ENCODE measurements at places on chromosomes 6 and 20.

DNA sequence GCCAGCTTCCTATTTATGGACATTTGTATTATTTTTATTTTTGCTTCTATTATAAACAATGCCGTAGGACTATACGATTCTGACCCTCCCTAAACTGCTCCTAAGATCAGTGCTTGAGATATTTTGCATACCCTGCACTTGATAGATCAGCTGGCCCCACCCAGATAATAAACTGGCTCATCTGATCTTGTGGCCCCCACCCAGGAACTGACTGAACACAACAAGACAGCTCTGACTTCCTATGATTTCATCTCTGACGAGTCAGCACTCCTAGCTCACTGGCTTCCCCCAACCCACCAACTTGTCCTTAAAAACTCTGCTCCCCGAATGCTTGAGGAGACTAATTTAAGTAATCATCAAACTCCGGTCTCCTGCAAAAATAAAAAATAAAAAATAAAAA lies 34.9 kb upstream of the TFAP2A start:
- DNase-seq = no peak

DNA sequence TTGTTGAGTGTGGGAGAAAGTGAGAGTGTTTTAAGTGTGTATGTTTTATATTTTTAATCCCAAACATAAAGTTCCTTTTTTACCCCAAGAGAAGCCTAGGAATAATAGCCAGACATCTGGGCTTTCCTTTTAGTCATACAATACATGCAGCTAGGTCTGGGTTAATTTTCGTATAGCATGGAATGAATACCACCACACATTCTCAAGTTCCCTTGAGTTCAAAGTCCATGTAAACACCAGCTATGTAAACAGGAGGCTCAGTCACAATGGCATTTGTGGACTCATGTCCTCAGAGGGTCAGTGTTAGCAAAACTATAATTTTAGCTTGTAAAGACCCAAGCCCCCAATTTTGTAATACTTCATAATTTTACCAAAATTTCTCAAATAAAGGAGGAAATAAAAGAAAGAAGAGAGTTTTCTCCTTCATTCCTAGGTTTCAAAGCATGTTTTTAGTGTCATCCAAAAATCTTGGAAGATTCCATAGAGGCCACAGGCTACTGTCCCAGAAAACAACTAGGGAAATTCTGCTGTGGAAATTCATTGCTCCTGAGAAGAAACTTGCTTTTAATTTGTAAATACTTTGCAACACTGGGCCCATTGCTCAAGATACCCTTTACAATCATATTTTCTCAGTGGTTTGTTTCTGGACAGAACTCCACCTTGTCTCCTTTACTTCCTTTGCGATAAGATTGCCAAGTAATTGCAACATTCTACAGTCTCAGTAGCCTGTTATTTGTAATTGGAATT lies 671.2 kb downstream of the COL12A1 start:
- DNase-seq = no peak

- DNase-seq = no peak
Observed at GRCh38 chr6:166623318-166623717, 3.7 kb downstream of the RPS6KA2 start.

- no peak for DNase-seq
Observed at GRCh38 chr20:35146299-35146919, 727 bp downstream of the EDEM2 start.

- DNase-seq = no peak
Observed at GRCh38 chr6:29946223-29947076, 4.1 kb downstream of the HLA-A start.

DNA sequence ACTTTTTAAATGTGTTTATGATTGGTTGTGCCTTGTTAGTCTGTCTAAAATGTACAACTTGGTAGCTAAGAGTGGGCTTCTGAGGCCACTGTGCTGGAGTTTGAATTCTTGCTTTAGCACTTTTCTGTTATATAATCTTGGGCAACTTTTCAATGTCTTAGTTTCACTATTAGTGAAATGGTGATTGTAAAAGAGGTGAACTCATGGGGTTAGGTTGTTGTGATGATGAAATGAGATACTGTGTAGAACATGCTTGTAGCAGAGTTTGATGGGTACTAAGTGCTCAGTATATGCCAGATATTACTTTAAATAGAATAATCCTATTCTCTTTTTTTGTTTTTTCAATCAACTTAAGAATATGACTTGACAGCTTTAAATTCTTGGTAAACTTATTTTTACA lies 624.7 kb downstream of the CD109 start:
- no peak for DNase-seq

DNA sequence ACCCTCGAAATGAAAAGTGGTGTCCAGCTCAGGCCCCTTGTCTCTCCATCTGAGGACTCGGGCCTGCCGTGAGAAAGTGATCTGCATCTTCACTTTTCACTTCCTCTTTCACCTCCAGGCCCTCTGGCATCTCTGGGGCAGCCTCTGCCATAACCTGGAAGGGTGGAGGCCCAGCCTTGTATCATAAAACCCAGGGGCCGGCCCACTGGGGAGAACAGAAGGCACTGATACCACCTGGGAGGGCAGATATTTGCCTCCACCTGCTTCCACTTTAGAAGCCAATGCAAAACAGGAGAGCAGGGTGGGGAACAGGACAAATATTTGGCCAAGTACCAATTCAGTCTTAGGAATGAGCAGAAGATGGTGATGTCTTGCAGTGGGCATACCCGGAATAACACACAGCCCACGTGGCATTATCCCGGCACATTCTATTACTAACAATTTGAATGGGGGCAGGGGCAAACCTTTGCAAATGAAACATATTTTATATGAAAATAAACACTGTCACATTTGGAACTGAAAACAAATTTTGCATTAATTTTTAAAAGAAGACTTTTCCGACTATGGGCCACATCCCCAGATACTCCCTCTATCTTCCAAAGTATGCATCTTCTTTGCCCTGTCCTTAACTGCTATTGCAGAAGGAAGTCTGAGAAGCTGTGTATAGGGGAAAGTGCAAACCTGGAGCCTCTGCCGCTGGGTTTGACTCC lies 69.2 kb upstream of the TBC1D7 start:
- DNase-seq = no peak

GRCh38 chr6:157951828-157952227 lies 29.8 kb upstream of the SYNJ2 start:
- no peak for DNase-seq

DNA sequence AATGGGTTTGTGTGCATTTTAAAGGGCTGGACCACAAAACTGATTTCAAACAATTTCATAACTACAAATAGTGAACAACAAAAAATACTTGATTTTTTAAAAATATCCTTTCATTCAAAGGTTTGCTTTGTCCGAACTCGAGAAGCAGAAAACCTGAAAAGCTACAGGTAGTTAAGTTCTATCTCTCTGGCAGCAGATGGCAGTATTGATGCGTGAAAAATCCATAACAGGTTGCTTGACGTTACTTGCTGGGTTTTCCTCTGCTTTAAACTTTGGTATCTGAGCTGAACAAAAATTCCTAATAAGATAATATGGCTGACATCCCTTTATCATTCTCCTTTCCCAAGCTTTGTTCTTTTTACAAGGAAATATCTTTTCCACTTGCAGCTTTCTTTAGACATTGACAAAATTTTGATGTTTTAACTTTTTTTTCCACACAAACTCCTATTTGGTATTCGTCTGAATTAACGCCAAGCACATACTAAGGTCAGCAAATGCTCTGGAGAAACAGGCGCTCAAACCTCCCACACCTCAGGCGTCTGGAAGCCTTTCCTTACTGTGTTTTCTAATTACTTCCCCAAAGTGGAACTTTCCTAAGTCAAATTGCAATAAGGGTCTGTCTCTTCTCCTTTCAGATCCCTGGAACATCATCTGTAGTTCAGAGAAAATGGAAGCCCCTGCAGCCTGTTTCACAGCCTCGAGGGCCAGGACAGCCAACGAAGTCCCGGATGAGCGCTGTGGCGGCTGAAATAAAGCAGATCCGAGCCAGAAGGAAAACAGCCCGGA lies 50.3 kb upstream of the GFRAL start:
- no peak for DNase-seq

- DNase-seq = no peak
Observed at GRCh38 chr6:83852528-83853177, 507 bp upstream of the RIPPLY2 start.

DNA sequence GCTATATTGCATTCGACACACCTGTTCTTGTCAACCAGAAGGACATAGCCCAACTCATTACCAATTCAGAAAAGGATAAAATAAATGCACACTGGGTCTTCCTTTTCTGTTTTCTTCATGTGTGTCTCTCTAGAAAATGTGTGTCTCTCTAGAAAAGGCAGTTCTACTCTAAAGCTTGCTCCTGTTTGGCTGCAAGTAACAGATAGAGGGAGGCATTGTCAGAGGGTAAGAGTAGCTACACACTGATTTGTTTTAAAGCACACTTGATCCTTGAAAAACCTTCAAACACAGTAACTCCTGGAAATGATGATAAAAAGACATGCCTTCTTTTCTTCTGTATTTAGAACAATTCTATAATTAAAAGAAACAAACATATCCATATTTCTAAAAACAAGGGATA lies 21.3 kb downstream of the GRM1 start:
- DNase-seq = no peak

- DNase-seq = no peak
Observed at GRCh38 chr20:57922706-57923105, 212.9 kb upstream of the PMEPA1 start.

- DNase-seq = no peak
Observed at GRCh38 chr6:21489826-21490225, 103.7 kb upstream of the SOX4 start.

- DNase-seq = no peak
Observed at GRCh38 chr6:108419934-108420609, 125.2 kb downstream of the AFG1L start.

DNA sequence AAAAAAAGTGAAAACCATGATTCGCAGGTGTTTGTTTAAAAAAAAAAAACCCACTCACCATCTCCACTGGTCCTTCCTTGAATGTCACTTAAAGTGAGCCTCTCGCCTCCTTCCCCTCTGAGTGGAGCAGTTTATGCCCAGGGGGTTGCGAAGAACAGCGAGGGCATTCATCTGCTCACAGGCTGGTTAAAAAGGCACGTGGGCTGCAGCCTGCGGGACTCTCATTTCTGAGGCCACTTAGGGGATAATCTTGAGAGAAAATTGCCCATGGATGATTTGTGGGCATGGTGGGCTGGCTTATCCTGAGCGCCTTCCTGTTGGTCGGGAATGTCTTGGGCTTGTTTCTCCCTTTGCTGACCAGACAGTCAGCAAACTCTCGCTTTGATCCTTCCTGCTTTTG lies 18.9 kb downstream of the BCAS4 start:
- no peak for DNase-seq

DNA sequence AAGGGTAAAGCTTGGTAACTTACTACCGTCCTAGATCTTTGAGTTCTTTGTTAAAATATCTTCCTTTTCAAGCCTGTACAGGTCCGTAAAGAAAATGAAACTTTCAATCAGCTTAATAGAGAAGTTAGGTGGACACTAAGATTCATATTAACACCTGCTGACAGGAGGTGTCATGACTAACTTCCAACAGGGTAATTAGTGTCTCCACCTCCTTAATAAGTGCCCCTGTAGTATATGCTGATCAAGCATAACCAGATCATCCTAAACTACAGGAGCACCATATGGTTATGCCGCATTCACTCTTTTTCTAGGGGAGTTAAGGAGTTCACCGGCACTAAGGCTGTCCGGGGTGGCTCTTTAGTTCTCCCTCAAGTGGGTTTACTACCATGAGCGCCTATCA lies 23.9 kb upstream of the RALGAPA2 start:
- no peak for DNase-seq

DNA sequence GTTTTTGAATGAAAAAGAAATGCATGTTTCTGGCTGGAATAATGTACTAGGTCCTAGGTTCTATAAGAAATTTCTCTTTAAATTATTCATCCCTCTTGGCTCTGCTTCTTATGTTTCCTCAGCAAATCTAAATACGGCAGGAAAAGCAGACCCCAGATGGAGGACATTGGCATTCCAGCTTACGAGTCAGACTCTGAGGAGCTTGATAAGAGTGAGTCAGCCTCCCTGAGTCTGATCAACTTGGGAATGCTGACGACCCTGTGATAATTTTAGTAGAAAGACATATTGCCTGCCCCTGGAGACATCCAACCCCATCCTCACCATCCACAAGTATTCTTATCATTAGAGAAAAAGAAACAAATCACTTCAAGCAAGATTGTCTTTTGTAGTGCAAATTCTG lies 509.7 kb upstream of the MARCKS start:
- no peak for DNase-seq

DNA sequence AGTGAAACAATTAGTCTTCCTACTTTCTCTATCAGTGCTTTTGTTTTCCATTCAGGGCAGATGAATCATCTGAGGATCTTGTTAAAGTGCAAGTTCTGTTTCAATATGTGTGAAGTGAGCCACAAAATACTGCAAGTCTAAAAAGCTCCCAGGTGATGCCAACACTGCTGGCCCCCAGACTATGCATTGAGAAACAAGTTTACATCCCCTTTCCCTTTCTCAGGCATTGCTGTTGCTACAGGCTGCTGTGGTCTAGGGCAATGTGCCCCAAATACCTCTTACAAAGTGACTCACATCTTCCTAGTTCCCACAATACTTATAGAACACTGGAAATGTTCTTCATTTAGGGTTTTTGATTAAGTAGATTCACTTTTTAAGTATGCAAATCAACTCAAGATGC lies 31.8 kb downstream of the ABRACL start:
- no peak for DNase-seq

DNA sequence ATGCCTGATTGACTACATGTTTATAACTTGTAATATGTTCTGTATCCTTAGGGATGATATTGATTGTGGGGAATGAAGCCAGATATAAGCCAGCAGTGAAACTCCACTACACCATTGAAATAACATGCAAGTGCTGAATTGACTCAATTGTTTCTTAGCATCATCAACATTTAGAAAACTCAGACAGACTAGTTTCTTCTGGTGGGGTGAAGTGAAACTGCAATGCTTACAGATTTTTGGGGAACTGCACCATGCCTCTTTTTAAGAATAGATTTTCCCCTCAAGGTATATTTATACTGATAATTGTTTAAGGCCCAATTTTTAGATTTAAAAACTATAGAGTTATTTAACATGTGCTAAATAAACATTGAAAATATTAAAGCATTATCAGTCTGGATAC lies 1044.6 kb upstream of the EYS start:
- DNase-seq = no peak

- DNase-seq = no peak
Observed at GRCh38 chr6:129270450-129270849, 387.5 kb downstream of the LAMA2 start.

DNA sequence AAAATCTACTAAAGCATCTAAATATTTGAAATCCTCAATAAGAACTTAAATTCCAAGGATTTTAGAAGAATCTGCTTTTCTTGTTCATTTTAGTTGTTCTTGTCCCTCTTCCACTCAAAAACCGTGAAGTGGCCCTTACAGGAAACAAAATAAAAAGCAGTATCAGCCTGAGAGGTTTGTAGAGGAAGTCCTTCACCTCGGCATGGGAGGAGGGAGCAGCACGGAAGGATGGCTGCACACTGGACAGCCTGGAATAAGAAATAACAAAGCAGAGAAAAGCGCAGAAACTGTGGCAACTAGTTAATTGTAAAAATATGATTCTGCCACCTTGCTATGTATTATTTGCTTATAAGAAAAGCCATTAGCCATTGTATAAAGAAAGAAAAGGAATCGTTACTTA lies 46.1 kb downstream of the RALGAPA2 start:
- DNase-seq = no peak

GRCh38 chr6:149062653-149063348 lies 254.7 kb upstream of the TAB2 start:
- DNase-seq = no peak

GRCh38 chr20:41196653-41197225 lies 59.4 kb downstream of the PLCG1 start:
- DNase-seq = no peak

All from stimulated activated CD8-positive, alpha-beta memory T cell treated with anti-CD3 and anti-CD28 coated beads, Interleukin-12 subunit alpha, Interleukin-12 subunit beta, amount 100 ng/mL, for 1 hour (primary cell).